Putamen (tissue), 1 donor: ENCODE measurements at places on chromosomes 6 and 20.

DNA sequence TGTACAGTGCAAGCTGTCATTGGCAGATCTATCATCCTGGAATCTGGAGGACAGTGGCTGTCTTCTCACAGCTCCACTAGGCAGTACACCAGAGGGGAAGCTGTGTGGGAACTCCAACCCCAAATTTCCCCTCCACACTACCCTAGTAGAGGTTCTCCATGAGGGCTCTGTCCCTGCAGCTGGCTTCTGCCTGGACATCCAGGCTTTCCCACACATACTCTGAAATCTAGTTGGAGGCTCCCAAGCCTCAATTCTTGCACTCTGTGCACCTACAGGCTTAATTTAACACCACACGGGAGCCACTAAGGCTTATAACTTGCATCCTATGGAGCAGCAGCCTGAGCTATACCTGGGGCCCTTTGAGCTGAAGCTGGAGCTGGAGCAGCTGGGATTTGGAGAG lies 43.0 kb upstream of the TRIM39 start:
- DNase-seq = no peak

- DNase-seq = no peak
These were observed 29.0 kb downstream of the RNASET2 start for GRCh38 chr6:166927240-166927934.

GRCh38 chr6:161227004-161227960 lies 46.6 kb downstream of the AGPAT4 start:
- no peak for DNase-seq

DNA sequence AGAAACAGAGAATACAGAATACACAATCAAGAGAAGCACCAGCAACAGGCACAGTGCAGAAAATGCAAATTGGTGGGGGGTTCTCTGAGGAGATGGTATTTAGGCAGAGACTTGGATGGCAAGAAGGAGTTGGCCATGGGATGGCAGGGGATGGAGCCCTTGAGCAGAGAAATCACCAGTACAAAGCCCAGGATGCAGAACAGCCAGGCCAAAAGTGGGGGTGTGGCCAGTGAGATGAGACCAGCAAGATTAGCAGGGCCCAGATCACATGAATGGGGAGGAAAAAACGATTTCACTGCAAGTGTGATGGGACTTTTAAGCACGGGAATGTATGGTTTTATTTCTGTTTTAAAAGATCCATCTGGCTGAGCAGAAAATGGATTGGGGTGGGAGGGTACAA lies 63.4 kb downstream of the TRAM2 start:
- DNase-seq = no peak

DNA sequence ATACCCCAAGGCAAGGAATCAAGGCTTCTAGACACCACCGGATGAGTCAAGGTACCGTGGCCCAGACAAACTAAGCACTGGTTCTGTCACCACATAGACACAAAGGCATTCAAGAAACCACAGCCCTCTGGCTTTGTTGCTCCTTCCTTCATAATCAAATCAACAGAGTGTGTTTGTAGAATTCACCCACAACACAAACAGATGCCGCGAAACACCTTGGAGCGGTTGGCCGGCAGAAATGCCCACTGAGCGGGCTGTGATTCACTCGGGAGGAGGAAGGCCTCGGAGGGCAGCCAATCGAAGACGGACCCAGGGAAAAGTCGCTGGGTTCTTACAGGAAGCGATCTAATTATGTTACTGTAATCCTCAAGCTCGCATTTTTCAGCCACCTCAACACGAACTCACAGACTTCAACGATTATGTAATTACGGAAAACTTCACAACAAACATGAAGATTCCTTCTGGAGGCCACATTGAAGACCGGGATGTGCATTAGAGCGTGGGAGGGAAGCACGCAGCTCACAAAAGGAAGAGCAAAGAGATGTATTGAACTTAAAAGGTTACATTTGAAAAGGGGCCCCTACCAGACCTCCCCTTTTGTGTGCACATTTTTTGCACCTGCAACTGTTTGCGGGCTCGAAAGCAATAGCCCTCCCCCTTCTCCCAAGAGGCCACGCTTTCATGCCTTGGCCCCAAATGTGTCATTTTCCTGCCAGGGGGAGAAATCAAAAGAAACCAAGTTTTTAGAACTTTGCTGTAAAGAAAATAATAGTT lies 184.7 kb upstream of the PREP start:
- no peak for DNase-seq

DNA sequence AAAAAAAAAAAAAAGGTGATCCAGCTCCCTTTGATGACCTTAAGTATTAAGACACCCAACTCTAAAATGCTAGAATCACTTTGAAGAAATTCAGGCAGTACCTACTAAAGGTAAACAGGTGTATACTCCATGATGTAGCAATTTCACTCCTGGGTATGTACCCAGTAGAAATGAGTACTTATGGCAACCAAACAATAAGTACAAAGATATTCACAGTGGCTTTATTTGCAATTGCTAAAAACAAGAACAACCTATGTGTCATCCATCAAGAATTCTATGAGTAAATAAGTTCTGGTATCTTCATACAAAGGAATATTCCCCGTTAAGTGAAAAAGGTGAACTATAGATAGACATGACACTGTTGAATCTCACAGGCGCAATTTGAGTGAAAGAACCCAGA lies 29.4 kb downstream of the MDGA1 start:
- DNase-seq = no peak

- no peak for DNase-seq
These were observed 277.6 kb upstream of the CDH4 start for GRCh38 chr20:60974441-60974945.
